NCI-H1930 (cell line): ENCODE measurements at places on chromosomes 16 and 17.
A peak's percentile ranks its signal among the peaks of the same experiment; 100 is the strongest.

DNA sequence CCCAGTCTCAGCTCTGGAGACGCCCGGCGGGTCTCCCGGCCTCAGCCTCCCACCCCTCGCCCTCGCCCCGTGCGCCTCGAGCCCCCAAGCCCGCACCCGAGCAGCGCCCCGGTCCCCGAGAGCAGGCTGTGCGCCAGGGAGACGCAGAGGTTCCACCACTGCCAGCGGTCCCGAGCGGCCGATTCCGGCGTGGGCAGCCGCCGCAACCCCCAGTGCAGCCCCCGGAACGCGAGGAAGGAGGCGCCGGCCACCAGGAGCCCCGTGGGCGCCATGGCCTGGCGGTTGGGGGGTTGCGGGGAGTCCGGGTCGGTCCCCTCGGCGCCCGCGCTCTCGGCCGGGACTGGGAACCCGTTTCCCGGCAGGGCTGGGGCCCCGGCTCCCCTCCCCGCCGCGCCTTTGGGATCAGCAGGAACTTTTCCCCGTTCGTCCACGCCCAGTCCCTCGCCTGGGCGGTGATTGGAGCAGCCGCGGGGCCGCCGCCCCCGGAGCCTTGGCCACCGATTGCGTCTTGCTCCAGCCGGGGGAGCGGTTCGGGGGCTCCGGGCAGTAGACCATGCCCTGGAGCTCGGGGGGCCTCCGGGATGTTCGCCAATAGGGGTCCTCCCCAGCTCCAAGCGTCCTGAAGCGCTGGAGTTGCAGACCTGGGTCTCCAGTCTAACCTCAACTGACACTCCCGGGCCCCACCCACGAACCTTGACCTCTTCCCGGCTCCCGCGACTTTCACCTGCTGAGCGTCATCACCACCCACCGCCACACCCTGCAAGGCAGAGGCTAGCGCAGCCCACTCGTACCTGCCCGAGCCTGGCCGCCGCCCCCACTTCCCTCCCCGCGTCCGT is at the start of gene TLCD2:
TSS of gene TLCD2 (minus strand) at position 407 of the 836 bp plus-strand sequence. CDS start at position 272, 135 bp downstream.
- DNase-seq = peak; percentile 48

- no peak for DNase-seq
These were observed 64.1 kb downstream of the RMI2 start for GRCh38 chr16:11409398-11409797.

DNA sequence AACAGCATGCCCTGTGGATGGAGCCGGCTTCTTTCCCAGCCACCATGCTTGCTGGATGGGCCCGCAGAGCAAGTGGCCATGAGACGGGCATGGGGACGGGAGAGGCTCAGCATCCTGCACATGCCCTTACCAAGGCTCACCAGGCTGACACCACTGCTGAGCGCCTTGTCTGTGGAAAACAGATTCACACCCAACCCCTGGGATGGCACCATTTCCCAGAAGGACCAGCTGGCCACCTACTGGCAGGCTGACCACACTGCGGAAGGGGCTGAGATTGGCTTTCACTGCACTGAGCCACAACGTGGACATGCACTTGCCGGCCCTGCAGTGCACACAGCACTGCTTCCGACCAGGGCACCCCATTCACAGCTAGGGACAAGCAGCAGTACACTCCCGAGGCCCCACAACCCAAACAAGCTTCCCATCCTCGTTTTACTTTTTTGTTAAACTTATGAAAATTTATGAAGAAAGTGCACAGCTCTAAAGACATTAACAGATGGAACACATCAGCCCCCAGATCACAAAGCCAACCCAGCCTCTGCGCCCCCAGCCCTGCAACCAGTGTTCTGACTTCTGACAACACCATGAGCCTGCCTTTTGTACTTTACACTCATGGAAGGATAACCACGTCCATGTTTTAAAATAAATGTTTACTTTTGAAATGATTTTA is 13.9 kb upstream of the KRTAP17-1 start:
- peak; percentile 26 for DNase-seq

DNA sequence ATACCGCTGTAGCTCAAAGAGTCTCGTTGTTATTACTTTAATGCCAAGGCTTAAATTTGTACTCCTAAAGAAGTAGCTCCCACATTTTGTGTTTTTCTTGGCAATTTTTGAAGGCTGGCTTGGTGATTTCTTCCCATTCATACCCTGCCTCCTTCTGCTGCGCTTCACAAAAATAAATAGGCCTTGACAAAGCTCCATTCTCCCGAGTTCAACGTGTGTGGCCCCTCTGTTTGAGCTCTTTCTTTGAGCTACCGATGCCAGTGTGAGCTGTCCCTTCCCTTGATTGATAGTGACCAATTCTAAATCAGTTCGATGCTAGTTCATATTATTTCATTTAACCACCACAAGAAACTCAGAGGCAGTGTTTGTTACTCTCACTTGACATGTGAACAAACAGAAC is 96.8 kb downstream of the MAP2K6 start:
- DNase-seq = no peak

DNA sequence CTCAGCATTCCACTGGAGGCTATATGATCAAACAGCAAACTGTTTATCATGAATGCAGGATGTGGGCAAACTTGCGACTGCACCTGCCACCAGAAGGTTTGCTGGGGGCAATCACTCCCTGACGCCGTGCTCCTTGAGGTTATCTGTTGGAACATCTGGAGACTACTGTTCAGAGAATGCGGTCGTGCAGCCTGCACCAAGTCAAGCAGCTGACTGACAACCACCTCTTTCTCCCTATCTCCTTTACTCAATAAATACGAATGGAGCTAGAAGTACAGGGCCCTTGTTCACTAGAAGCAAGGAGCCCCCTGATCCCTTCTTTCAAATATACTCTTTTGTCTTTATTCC is 2101.2 kb downstream of the TP53TG3F start:
- no peak for DNase-seq

GRCh38 chr16:75238132-75238852 is 13.1 kb downstream of the BCAR1 start:
- no peak for DNase-seq

- peak; percentile 84 for DNase-seq
These were observed 28.2 kb downstream of the ACTG1 start for GRCh38 chr17:81484195-81484979.

GRCh38 chr17:38454532-38454931 is 26.3 kb downstream of the ARHGAP23 start:
- DNase-seq = no peak

- DNase-seq = no peak
These were observed 180.1 kb upstream of the SDK2 start for GRCh38 chr17:73824321-73824720.

DNA sequence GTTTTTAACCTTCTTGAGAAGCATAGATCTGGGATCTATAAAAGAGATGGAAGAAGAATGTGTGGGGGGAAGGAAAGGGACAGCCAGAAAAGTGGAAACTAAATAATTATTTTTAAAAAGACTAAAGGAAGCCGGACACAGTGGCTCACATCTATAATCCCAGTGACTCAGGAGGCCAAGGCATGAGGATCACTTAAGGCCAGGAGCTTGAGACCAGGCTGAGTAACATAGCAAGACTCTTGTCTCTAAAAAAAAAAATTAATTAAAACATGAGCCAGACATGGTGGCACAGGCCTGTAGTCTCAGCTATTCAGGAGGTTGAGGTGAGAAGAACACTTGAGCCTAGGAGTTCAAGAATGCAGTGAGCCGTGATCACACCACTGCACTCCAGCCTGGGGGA is 335.1 kb downstream of the GRIN2A start:
- no peak for DNase-seq

GRCh38 chr16:84477661-84478060 is 26.8 kb downstream of the MEAK7 start:
- DNase-seq = no peak

DNA sequence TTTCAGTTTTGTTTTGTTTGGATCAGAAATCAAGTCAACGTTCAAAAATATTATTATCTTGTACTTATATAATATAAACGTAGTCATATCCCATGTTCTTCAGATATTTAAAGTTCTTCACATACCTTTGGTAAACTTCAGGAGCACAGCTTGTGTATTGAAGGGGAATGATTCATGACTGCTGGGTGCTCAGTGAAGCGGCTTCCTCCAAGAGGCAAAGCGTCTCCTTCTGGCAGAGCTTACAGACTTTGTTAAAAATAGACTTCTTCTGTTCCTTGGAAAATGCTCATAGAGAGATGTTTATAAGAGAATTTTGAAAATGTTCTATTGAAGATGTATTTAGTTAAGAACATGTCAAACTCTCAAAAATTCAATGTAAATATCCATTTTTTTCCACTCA is 155.6 kb upstream of the CNTNAP4 start:
- DNase-seq = no peak

GRCh38 chr17:34990921-34991365 is 10.6 kb downstream of the LIG3 start:
- DNase-seq = no peak

GRCh38 chr16:26019381-26020242 is 327.9 kb downstream of the HS3ST4 start:
- DNase-seq = no peak

- no peak for DNase-seq
These were observed 6.1 kb downstream of the ACADVL start for GRCh38 chr17:7225711-7226331.

DNA sequence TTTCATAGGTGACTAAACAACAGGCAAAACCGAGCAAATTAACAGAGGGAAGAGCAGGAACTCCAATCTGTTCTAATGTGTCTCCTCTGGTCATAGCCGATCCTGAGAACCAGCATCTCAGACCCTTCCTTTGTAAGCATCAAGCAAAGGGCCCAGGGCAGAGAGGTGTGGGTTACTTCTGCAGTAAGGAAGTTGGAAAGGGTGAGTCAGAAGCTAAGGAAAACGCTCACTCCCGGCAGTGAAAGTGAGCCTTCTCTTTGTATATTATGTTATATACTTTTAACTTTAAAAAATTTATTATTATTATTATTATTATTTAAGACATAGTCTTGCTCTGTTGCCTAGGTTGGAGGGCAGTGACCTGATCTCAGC is 77.7 kb downstream of the MRM3 start:
- no peak for DNase-seq

DNA sequence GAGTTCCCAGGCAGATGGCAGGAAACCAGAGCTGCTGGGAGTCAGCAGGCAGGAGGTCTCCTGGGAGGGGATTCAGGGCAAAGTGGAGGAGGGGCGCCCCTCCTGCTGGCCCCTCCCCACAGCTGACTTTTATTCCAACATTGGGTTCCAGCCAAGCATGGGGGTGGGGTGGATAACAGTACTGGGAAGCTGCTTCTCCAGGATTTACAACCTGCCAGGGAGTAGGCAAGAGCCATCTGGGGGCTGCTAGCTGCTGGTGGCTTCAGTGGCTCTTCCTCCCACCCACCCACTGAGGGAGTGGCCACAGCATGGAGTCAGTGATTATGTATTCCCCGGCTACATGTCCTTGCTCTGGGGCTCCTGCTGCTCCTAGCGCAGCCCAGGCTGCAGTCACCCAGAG is 36.8 kb downstream of the TMEM132E start:
- no peak for DNase-seq

DNA sequence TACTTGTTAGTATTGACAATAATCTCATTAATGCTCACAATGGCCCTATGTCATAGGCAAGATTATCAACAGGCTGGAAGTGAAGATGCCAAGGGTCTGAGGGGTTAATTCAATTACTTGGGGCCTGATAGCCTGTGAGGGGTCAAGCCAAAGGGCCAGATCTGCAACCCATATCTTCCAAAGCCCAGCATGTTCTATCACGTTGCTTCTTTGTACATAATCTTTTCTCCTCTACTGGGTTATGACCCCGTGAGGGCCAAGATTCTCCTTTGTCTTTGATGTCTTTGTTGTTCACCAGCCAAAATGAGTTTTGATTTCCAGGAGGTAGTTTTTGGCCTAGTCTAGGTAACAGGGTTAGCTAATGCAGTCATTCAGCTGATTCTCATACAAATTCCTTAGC is 347.2 kb downstream of the UTP18 start:
- no peak for DNase-seq

GRCh38 chr16:29790949-29791844 is 646 bp downstream of the KIF22 start:
- DNase-seq = no peak

DNA sequence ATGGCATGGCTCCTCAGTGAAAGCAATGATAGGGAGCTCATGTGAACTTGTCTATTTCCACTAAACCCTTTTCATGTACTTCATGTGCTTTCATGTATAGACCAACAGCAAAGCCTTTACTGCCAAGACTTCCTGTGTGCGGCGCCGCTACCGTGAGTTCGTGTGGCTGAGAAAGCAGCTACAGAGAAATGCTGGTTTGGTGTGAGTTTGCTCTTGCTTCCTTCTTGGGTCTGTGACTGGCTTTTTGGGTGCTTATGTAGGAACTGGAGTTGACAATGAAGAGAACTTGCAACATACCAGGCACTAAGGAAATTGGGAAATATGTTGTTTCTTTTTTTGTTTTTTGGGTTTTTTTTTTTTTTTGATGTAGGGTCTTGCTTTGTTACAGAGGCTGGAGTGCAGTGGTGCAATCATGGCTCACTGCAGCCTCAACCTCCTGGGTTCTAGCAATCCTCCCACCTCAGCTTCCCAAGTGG is 5.7 kb downstream of the SNX11 start:
- DNase-seq = no peak

DNA sequence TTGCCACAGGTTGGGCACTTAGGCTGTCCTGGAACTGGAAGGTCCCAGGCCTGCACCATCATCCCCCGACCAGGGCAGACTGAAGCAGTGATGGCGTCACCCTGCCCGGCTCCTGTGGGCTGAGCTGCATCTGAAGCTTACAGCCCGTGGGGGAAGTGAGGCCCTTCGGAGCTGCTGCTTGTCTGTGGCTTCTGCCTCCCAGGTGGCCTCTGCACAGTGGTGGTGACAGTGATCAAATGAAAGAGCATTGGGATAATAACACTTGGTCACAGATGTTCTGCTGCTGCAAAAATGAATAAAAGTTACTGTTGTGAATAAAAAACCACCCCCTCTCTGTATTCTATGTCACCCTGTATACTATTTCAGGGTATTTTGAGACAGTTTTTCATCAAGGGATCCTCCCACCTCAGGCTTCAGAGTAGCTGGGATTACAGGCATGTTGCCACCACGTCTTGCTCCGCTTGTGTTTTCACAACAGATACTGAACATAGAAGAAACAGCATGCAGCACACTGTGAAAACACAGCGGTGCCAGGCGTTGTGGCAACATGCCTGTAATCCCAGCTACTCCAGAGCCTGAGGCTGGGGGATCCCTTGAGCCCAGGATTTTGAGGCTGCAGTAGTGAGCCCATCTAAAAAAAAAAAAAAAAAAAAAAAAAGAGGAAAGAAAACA is 165.0 kb downstream of the LGALS9B start:
- DNase-seq = no peak

DNA sequence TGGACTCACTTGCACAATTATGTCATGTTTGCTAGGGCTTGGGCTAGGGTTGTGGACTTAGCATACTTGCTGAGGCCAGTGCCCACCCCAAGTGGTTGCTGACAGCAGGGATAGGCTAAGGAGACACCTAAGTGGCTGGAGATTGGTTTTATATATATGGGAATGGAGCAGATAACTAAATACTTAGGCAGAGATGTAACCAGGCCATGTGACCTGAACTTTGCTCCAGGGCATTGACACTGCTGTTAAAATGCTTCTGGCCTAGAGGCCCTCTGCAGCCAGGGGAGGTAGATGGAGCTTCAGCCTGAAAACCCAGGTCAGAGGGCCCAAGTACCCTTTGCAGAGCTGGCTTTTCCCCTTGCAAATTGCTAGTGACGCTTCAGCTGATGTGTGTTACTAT is 1.4 kb upstream of the ITGB3 start:
- DNase-seq = no peak
